ENCODE measurements at places on chromosomes 7 and 10.

DNA sequence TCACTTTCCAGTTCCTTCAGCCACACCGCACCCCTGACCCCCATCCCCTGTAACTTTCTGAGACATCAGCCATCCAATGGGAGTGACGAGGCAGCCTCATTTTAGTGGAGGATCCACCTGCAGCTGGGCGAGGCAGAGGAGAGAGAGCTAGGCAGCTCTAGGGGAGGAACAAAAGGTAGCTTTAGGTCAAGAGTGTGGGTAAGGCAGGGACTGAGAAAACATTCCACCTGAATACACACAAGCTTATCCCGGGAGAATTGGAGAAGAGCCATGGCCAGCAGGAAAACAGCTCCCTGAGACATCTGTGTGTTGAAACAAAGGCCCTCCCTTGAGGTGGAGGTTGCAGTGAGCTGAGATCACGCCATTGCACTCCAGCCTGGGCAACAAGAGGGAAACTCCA lies 6.7 kb upstream of the KLRG2 start:
- DNase-seq, result no peak

- DNase-seq, result no peak
Observed at GRCh38 chr10:95787447-95787846, 31.5 kb downstream of the ENTPD1 start.

- DNase-seq, result no peak
Observed at GRCh38 chr7:134246347-134246746, 70.4 kb downstream of the SLC35B4 start.

DNA sequence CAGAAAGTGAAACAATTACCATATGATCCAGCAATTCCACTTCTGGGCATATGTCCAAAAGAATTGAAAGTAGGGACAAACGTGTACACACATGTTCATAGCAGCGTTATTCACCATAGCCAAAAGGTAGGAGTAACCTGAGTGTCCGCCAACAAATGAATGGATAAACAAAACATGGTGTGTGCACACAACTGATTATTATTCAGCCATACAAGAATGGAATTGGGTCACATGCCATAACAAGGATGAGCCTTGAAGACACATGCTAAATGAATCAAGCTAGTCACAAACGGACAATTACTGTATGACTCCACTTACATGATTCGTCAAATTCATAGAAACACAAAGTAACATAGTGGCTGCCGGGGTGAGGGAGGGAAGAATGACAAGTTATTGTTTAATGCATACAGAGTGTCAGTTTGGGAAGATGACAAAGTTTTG lies 4.1 kb upstream of the OIT3 start:
- DNase-seq, result no peak

DNA sequence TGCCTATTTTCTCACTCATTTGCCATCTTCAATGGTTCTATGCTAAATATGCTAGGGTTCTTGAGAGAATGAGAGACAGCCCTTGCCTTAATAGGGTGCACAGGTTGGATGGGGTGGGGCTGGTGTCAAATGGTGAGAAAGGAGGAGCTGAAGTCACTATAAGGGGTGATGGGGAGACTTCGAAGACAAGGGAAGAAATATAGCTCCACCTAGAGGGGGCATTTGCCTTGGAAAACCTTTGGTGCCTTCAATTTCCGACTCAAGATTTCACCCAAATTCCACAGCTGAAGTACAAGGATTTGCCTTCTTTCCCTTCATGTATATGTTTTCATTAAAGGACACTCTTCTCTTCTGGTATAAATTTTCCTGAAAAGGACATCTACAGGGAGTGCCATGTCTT lies 5.6 kb downstream of the PTN start:
- DNase-seq, result no peak

DNA sequence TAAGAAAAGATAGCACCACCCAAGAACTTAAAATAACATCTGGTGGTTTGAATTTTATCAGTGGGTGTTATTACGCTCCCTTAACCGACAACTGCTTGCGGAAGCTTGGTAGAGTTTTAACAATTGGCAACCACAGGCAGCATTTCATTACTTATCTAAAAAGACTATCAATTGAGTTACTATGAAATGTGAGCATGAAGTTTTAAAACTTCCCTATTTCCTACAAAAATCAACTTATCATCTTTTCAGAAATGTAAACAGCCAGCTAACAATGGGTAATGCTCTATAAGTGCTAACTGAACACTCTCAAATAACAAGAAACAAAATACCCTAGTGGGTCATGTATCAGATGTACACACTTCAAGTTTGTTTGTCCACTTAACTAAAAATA lies 68.8 kb downstream of the OSBPL3 start:
- no peak for DNase-seq

DNA sequence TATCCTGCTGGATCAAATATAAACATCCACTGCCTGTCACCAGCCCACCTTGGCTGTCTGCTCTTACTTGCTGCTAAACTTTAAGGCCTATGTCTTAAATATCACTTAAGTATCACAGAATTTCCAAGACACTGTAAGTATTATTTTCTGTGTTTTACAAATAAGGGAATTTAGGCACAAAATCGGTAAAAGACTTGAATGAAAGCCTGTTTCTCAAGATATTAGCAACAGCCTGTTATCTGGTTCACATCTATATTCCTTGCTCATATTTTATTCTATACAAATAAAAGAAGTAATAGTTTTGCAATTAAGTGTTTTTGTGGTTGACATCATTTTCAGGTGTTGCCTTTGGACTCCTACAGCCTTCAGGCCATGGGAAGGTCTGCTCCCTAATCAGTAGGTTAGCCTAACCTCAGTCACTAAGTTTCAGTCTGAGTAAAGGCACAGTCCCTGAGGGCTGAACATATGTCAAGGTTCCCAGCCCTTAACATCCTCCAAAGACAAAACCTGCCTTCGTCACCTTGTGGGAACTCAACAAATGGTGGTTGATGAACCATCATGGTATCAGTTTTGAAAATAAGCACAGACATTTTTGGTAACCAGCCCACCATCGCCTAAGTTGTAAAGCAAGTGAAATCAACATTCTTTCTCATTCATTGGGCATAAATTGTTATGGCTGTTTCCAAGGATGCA lies 127.1 kb downstream of the CREB5 start:
- no peak for DNase-seq
